Renal cortical epithelial cell (primary cell): ENCODE measurements at places on chromosomes 12 and 14. TPM values are rescaled to one million over a fixed set of nuclear protein-coding genes. Genes with fewer than 3 reads are reported as not detected.

- no peak for DNase-seq
These were observed 165.7 kb upstream of the RBM19 start for GRCh38 chr12:114131824-114132223.

TDRD9 gene
- 2.8 and 4.5 TPM in 2 replicates for total RNA-seq

NTF3 gene
- total RNA-seq = 3.3 and 3.6 TPM in 2 replicates

DGKA gene
- total RNA-seq = 92.2 and 105 TPM in 2 replicates

POLE2 gene
- 1.9 and 11.6 TPM in 2 replicates for total RNA-seq

GRCh38 chr14:77124345-77125280 lies 17.0 kb downstream of the ZDHHC22 start:
- no peak for DNase-seq

STON2 gene
- 9.9 and 91.9 TPM in 2 replicates for total RNA-seq

GRCh38 chr12:84413656-84414055 lies 498.9 kb downstream of the SLC6A15 start:
- no peak for DNase-seq
